ENCODE measurements at places on chromosomes 1 and 21. TPM values are rescaled to one million over a fixed set of nuclear protein-coding genes. Genes with fewer than 3 reads are reported as not detected.

DNA sequence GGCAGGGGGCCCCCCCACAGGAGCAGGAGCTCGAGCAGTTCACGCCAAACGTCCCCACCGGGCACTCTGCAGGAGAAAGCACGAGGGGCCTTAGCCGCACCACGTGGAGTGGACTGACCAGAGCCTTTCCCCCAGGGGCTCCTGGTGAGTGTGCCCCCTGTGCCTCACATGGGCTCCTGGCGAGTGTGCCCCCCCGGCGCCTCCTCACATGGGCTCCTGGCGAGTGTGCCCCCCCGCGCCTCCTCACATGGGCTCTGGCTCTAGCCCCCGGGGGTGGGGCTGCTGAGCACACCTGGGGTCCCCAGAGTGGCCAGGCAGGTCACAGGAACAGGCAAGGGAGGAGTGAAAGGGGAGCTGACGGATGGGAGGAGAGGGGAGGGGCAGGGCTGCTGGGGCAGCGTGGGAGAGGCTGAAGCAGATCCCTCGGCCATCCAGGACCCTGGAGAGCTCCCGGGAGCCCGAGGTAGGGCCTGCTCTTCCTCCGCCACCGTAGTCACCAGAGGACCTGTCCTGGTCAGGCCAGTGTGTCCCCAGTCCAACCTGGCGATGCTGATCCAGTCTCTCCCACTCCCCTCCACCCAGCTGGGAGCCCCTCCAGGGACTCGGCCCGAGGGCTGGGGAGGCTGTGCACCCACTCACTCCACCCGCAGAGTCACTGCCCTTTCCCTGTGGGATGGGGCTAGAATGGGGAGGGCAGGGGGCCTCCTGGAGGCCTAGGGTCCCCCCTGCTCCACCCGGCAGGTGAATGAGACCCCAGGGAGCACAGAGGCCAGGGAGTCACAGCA is 47.6 kb downstream of the ARHGEF16 start:
- H3K27me3 ChIP-seq: no peaks in the 10 kb centered on the region
- no peak overlapping the region for H3K27ac ChIP-seq
- H3K36me3 ChIP-seq: no peaks in the 10 kb centered on the region
- DNase-seq: no peak

- peaks cover 37% of the 10 kb centered on the region for H3K4me1 ChIP-seq
- no peaks in the 10 kb centered on the region for H3K36me3 ChIP-seq
- H3K4me3 ChIP-seq: no peak overlapping the region
- H3K27me3 ChIP-seq: no peaks in the 10 kb centered on the region
These were observed 6.6 kb upstream of the PNRC2 start for GRCh38 chr1:23953020-23953419.

DNA sequence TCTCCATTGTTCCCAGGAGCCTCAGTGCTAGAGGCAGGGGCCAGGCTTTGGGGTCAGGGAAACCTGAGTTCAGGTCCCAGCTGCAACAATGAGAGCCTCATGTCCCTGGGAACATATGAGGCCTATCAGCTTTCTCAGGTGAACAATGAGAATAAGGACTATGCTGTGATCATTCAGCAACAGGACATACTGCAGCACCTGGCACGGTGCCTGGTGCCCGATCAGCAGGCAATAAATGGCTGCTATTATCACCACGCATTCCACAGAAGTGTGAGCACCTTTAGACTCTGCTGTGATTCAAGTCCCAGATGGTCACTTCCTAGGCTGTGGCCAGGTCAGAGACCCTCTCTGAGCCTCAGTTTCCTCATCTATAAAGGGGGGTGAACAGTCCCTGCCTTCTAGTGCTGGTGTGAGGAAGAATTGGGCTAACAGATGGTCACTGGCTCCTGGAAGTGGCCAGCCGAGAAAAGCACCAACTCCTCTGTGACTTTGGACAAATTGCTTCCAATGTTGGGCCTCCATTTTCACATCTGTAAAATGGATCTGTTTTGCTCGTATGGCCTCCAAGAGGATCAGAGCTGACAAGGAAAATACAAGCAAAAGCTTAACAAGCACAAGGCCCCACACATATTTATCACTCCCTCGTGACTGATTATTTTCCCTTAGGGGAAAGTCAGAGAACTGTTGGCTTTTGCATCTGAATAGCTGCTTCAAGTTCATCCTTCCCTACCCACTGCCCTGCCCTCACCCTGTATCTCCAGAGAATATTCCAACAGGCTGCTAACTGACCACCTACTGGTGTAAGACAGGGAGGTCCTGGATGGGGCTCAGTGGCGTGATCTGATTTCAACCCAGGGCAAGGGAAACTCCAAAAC is 1.1 kb downstream of the SLC5A9 start:
- no peak for DNase-seq

DNA sequence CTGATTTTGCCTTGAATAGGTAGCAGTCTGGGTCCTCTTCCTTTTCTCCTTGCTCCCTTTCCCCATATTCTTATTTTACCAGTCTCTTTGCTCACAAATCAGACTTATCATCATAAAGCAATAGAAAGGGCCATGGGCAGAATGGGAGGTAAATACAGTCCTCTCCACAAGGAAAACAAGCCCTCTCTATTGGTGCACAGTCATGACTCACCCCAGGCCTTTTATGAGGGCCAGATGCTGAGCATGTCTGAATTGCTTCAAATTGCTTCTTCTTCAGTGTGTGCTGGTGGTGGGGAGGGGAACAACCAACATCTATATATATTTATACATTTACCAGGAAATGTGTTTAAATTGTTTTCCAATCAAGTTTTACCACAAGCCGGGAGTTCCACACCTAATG is 75.2 kb downstream of the GFI1 start:
- H3K4me1 ChIP-seq: 0 out of 2 replicates have a peak, but pooled peaks cover 9% of the 10 kb centered on the region
- no peaks in the 10 kb centered on the region for H3K27me3 ChIP-seq

GRCh38 chr1:31781138-31781755 is 17.1 kb upstream of the ADGRB2 start:
- no peaks in the 10 kb centered on the region for H3K36me3 ChIP-seq
- no peak overlapping the region for H3K27ac ChIP-seq
- H3K4me1 ChIP-seq: no peaks in the 10 kb centered on the region
- no peak for DNase-seq
- H3K4me3 ChIP-seq: no peak overlapping the region

GRCh38 chr1:205519541-205520131 is 15.2 kb downstream of the CDK18 start:
- H3K27me3 ChIP-seq: no peaks in the 10 kb centered on the region
- H3K4me1 ChIP-seq: peaks cover 8% of the 10 kb centered on the region
- no peaks in the 10 kb centered on the region for H3K36me3 ChIP-seq
- no peak overlapping the region for H3K4me3 ChIP-seq
- H3K27ac ChIP-seq: no peak overlapping the region
- DNase-seq: no peak

DNA sequence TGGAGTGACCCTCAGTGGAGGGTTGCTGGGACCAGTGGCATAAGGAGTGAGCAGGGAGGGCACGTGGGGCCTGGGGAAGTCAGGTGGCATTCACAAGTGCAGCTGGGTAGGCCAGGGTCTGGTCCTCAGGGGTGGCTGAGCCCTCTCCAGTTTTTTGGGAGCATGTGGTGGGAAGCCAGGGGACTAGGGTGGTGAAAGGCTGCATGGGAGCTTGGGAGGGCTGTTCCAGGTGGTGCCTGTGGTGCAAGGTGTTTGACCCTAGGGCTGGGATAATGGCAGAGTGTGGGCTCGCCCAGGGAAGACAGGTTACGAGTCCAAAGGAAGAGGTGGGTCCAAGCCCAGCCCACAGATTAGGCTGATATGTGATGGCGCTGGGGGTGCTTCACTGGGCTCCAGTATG is 30.5 kb downstream of the MAN1C1 start:
- H3K4me3 ChIP-seq: no peak overlapping the region
- no peaks in the 10 kb centered on the region for H3K27me3 ChIP-seq
- no peaks in the 10 kb centered on the region for H3K4me1 ChIP-seq
- H3K27ac ChIP-seq: no peak overlapping the region

DNA sequence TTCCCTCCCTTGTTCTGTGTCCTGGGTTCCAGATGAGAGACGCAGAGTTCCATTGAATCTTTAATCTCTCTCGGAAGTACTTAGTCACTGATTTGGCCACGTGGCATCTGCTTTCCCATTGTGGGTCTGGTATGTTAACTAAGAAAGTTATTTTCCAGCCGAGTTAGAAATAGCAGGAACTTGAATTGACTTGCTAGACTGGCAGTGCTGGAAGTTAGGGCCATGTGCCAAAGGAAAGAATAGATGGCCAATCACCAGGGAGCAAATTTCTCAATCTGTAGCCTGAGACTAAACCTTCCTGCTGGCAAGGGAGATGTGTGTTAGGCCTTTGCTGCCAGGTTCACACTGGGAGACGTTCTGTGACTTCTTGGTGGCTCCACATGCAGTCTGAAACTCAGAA is 24.2 kb upstream of the SLFNL1 start:
- H3K27ac ChIP-seq: no peak overlapping the region
- no peak overlapping the region for H3K4me3 ChIP-seq
- no peaks in the 10 kb centered on the region for H3K36me3 ChIP-seq

DNA sequence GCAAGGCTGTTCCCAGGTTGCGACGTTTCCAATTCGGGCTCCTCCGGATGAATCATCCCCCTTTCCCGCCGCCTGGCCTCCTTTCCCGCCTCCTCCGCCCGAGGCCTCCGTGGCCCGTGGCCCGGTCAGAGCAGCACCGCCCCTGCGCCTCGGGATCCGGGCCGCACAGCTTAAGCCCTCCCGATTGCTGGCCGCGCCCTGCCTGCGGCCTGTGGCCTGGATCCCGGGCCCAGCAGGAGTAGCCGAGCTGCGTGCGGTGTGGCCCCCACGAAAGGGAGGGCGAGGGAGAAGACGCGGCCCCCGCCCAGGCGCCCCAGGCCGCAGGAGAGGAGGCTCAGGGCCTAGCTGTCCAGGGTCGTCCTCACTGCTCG is 1.0 kb downstream of the TMEM200B start:
- H3K27ac ChIP-seq: no peak overlapping the region
- no peaks in the 10 kb centered on the region for H3K27me3 ChIP-seq
- no peaks in the 10 kb centered on the region for H3K36me3 ChIP-seq
- H3K4me1 ChIP-seq: no peaks in the 10 kb centered on the region
- peak overlapping the region; percentile 46 for H3K4me3 ChIP-seq

- H3K36me3 ChIP-seq: peaks cover 9% of the 10 kb centered on the region
- H3K27me3 ChIP-seq: no peaks in the 10 kb centered on the region
- H3K4me3 ChIP-seq: no peak overlapping the region
- DNase-seq: peak; percentile 56
These were observed 38.1 kb downstream of the SLC44A3 start for GRCh38 chr1:94858276-94858675.

DNA sequence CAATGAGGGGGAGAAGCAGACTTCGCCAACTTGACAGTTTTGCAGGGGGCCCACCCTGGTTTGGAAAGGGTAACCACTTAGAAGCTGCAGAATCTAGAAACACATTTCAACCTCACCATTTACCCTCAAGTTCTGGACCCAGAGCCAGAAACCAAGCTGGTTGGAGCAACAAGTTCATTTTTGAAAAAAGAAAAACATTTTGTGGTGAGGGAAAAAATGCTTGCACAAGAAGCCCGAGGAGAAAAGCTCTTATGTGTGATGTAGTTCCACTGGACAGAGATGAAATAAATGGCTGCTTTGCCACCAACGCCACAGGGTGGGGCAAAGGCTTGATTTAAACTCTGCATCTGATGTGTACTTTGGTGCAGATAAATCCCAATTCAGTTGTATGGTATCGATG is 10.6 kb upstream of the NGF start:
- no peak for DNase-seq
- no peaks in the 10 kb centered on the region for H3K36me3 ChIP-seq
- H3K27ac ChIP-seq: no peak overlapping the region

DNA sequence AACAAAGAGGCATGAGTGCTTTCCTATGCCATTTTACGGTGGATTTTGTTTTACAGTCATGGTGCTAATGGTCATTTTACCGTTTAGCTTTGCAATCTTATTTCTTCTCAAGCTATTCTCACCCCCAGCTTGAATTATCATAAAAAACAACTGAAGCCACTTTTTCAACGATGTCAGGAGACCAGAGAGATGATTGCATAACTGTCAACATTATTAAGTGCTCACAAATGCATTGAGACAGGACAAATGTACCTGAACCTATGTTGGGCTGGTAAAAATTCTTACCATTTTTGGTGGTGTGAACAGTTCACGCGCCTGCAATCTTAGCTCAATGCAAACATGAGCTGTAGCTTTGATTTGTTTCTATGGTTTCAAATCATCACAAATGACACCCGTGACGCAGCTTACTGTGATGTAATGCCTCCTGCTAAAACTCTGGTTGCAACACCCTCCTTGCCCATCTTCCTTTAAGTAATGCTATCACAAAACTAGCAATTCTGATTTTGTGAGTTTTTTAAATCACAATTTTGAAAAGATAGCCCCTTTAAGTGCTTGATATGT is 104.4 kb downstream of the UCHL5 start:
- H3K27ac ChIP-seq: no peak overlapping the region
- DNase-seq: no peak
- H3K36me3 ChIP-seq: no peaks in the 10 kb centered on the region
- no peaks in the 10 kb centered on the region for H3K27me3 ChIP-seq

Gene KCNA3
- not detected for total RNA-seq

Gene PRMT2
- total RNA-seq: 64.5 TPM

GRCh38 chr1:186901631-186902030 is 72.9 kb downstream of the PLA2G4A start:
- H3K4me1 ChIP-seq: no peaks in the 10 kb centered on the region
- no peak overlapping the region for H3K27ac ChIP-seq
- H3K27me3 ChIP-seq: no peaks in the 10 kb centered on the region
- H3K4me3 ChIP-seq: no peak overlapping the region

Gene GSTM2
- 10.2 TPM for total RNA-seq

- no peaks in the 10 kb centered on the region for H3K27me3 ChIP-seq
- H3K36me3 ChIP-seq: no peaks in the 10 kb centered on the region
- no peak for DNase-seq
- no peak overlapping the region for H3K4me3 ChIP-seq
- H3K27ac ChIP-seq: no peak overlapping the region
These were observed 72.5 kb downstream of the RUNX3 start for GRCh38 chr1:24857507-24858133.

Gene POMGNT1
- 82.6 TPM for total RNA-seq

Gene DLGAP3
- not detected for total RNA-seq

- H3K4me3 ChIP-seq: no peak overlapping the region
- H3K4me1 ChIP-seq: peaks cover 13% of the 10 kb centered on the region
- H3K27ac ChIP-seq: no peak overlapping the region
- H3K27me3 ChIP-seq: no peaks in the 10 kb centered on the region
These were observed 21.0 kb upstream of the LYST start for GRCh38 chr1:235887676-235888075.

GRCh38 chr1:78855258-78855657 is 151.3 kb downstream of the ADGRL4 start:
- H3K36me3 ChIP-seq: no peaks in the 10 kb centered on the region
- no peak overlapping the region for H3K27ac ChIP-seq
- H3K4me1 ChIP-seq: no peaks in the 10 kb centered on the region
- no peak overlapping the region for H3K4me3 ChIP-seq
- no peaks in the 10 kb centered on the region for H3K27me3 ChIP-seq

Gene KRTAP12-2
- not detected for total RNA-seq

DNA sequence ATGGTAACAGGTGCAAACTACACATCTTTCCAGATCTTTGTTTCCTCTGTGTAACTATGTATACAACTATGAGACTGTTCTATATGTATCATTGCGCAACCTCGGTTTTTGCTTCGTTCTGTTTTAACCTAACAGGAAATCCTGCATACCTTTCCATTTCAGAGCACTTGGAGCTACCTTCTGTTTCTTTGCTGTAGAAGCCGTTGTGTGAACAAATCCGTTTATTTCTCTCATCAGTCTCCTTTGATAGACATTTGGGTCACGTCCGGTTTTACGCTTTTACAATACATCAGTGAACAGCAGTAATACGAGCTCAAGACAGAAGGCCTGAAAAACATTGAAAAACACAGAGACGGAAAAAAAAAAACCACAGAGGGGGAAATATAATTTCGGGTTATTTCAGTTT is 10.5 kb downstream of the ATP5IF1 start:
- H3K4me1 ChIP-seq: peaks cover 31% of the 10 kb centered on the region
- peak overlapping the region; percentile 79 for H3K27ac ChIP-seq
- DNase-seq: peak; percentile 40
- no peaks in the 10 kb centered on the region for H3K27me3 ChIP-seq
